ENCODE measurements at places on chromosomes 6 and 20. TPM values are rescaled to one million over a fixed set of nuclear protein-coding genes. Genes with fewer than 3 reads are reported as not detected.

DNA sequence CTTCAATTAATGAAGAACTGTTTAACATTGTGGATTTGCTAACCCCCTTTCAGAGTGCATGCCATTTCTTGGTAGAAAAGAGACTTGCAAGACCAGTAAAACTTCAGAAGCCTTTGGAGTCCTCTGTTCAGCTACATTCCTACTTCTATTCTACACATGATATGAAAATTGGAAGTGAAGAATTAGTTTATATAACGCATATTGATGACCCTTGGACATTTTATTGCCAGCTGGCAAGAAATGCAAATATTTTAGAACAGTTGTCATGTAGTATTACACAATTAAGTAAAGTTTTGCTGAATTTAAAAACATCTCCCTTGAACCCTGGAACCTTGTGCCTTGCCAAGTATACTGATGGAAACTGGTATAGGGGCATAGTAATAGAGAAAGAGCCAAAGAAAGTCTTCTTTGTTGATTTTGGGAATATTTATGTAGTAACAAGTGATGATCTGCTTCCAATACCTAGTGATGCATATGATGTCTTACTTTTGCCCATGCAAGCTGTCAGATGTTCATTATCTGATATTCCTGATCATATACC, 3.3 kb downstream of the TDRD6 start:
- no peak for DNase-seq

DNA sequence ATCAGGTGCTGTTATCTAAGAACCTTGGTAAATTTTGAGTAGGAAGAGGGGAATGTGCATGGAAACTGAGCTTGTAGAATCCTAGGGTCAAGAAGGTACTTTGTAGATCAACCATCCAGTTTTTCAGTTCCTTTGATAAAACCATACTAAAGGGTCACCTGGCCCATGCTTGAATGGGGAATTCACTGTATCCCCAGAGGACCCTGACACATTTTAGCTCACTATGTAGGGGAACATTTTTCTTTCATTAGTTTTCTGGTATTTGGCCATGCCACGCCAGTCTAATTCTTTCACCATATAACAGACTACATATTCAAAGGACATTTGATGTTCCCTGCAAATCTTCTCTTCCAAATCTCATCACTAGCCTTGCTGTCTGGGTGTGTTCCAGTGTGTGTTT, 29.9 kb downstream of the LRRC1 start:
- DNase-seq: no peak

- DNase-seq: no peak
Observed at GRCh38 chr6:134621858-134622257, 303.9 kb upstream of the SGK1 start.

Gene ERVFRD-1
- polyA plus RNA-seq: not detected

Gene NMBR
- not detected for polyA plus RNA-seq

DNA sequence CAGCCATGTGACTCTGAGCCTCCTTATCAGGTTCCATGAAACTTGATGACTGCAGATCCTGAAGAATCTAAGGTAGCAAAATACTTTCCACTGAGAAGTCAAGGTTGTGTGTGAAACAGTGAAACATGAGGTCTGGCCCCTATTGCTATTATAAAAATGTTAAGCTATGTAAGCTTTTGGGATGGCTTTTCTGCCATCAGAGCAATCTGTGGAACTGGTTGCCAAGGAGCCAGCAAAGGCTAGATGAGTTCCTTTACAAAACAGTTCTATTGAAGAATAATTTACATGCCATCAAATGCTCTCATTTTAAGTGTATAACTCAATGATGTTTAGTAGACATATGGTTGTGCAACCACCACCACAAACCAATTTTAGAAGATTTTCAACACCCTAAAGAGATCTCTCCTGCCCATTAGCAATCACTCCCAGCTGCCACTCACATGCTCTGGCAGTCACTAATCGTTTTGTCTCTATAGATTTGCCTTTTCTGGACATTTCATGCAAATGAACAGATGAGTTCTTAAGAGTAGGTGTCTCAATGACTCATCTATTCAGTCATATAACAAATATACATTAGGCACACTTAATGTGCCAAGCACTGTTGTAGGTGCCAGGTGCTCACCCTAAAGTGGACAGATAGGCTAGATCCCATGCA, 19.9 kb upstream of the MEP1A start:
- no peak for DNase-seq

DNA sequence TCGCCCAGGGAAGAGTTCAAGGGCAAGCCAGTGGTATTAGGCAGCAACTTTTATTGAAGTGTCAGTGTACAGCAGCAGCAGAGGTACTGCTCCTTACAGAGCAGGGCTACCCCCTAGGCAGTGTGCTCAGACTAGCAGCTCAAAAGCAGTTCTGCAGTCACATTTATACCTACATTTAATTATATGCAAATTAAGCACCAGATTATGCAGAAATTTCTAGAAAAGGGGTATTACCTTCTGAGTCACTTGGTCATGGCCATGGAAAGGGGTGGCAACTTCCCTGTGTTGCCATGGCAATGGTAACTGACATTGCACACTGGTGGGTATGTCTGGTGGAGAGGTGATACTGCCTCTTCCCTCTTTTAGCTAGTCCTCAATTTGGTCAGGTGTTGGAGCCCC, 2.1 kb upstream of the ZKSCAN4 start:
- DNase-seq: no peak

Measured in fibroblast of lung (primary cell).